ENCODE measurements at places on chromosomes 5 and 9.

GRCh38 chr5:124912638-124913328 is 166.3 kb upstream of the ZNF608 start:
- DNase-seq: no peak

GRCh38 chr5:178221853-178222252 is 10.7 kb downstream of the PHYKPL start:
- DNase-seq: no peak

- DNase-seq: no peak
These were observed 202.1 kb downstream of the NXNL2 start for GRCh38 chr9:88737031-88737430.

DNA sequence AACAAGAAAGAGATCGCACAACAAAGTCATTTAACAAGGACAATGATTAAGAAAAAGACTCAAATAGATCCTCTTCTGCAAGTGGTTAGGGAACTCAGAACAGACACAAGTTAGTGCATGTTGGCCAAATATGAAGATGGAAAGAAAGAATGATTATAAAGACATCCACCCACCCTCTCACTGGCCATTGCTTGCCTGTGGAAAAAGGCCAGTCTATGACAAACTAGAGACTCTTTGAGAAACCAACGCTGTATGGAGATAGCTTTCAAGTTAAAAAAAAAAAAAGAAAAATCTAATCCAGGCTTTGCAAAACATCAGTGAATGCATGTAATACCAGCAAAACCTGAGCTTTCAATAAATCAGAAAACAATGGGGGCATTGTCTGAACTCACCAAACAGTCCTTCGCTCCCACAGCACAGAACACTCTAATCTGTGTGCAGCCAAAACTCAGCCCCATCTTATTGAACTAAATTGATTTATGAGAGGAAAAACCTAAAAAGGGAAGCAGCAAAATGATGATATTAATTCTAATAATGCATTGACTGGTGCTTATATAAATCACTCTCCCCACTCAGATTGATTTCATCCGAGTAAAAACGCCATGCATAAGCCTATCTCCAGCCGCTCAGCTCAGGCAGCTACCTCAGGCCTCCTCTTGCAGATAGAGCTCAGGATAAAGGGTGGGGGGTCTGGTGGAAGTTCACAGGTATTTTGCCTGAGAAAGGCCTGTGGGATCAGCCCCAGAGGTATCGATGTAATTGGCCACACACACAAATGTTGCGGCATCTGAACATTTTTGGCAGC is 547.1 kb downstream of the CCDC171 start:
- no peak for DNase-seq

- DNase-seq: no peak
These were observed 91.4 kb downstream of the C9orf152 start for GRCh38 chr9:110116543-110116885.

DNA sequence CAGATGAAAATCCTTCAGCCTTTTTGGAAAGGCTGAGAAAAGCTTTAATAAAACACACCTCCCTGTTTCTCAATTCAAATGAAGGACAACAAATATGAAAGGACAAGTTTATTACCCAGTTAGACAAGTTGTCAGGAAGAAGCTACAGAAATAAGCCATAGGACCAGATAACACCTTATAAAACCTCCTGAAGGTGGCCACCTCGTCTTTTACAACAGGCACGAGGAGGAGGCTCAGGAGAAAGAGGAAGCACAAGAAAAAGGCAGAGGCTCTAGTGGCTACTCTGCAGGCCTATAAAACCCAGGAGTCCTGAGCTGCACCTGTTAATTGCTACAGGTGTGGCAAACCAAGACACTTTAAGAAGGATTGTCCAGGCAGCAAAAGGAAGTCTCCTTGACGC is 352.1 kb upstream of the CDH18 start:
- no peak for DNase-seq

DNA sequence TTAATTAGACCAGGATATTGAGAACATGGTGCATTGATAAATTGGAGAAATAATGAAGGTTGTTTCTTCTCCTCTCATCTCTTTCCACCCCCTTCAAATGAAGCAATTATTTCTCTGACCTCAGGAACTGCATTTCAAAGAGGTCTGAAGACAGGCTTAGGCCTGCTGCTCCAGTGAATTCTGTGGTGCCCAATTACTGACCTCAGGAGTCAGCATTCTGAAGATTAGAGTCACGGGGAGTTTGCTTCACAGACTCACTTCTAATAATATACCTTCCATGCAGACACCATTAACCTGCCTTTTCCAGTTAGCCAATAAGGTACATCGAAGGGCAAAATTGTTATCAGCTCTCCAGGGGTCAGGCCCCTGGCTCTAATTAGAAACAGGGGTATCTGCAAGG is 270.9 kb downstream of the GAS1 start:
- no peak for DNase-seq

GRCh38 chr9:123620239-123620638 is 264.2 kb downstream of the CRB2 start:
- no peak for DNase-seq

- peak; percentile 60 for DNase-seq
These were observed 138.9 kb downstream of the RGS3 start for GRCh38 chr9:113602126-113603047.

- no peak for DNase-seq
These were observed 29.9 kb upstream of the CKS2 start for GRCh38 chr9:89281106-89281505.

GRCh38 chr5:51225789-51226742 is 157.2 kb upstream of the ISL1 start:
- no peak for DNase-seq

- DNase-seq: no peak
These were observed 229.1 kb upstream of the TBCA start for GRCh38 chr5:78005021-78005785.

Data from activated CD4-positive, alpha-beta T cell treated with anti-CD3 and anti-CD28 coated beads, Interleukin-2, Interleukin-6, amounts not matched to agents 100 ng/mL and 50 ng/mL, durations not matched to agents 16 hours and 8 hours (primary cell).